Stimulated activated CD8-positive, alpha-beta memory T cell treated with anti-CD3 and anti-CD28 coated beads, Interleukin-4, amount 100 ng/mL, for 4 hours (primary cell): ENCODE measurements at places on chromosomes 12 and 14.

DNA sequence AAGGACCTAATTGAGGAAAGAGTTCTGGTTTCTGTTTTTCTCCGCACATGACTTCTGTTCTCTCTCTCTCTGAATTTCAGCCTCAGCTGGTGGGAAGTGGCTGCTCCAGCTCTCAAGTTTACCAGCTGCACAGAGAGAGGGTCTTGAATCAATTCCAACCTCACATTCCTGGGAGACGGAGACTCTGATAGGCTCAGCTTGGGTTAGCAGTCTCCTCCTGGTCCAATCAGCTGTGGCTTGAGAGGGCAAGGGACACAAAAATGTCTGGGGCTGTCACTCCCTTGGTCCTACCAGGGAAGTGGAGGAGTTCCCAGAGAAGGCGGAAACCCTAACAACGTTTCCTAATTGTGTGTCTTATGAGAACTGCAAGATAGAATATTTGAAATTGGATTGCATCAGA lies 7.0 kb downstream of the CCDC63 start:
- DNase-seq, result no peak

DNA sequence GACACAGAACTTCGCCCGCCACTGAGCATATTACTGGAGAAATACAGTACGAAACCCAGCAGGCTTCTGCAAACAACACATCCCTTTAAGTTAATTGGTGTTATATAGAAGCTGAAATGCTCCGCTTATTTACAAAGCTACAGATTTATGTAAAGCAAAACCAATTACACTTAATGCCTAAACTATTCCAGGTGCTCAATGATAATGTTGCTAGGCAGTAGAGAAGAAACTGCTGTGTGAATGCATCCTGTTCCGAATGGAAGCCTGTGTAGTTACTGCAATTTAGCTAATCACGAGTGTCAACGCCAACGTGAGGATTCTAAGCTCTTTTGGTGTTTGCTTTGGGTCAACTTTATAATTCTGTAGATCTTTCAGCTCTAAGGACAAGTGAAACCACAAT lies 89.8 kb downstream of the SLC15A5 start:
- DNase-seq, result no peak

- no peak for DNase-seq
Observed at GRCh38 chr14:73727166-73727565, 13.0 kb upstream of the PNMA1 start.

- no peak for DNase-seq
Observed at GRCh38 chr14:59463787-59464485, 1.2 kb downstream of the GPR135 start.

DNA sequence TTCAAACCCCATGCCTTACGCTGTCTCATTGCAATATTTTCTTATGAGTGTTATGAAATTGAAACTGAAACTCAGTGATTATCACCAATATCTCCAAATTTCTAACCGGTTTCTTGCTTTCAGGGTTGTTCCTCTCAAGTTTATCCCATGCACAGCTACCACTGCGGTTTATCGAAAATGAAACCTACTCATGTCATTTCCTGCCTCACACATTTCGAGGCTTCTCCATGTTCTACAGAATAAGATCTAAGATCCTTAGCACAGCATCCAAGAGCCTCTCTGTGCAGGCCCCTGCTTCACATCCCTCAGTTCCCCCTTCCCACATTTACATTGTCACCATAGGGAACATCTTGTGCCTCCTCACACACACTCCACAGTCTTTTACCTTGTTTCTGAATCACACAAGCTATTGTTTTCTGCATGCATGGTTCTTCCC lies 45.5 kb upstream of the FAR2 start:
- DNase-seq, result no peak

DNA sequence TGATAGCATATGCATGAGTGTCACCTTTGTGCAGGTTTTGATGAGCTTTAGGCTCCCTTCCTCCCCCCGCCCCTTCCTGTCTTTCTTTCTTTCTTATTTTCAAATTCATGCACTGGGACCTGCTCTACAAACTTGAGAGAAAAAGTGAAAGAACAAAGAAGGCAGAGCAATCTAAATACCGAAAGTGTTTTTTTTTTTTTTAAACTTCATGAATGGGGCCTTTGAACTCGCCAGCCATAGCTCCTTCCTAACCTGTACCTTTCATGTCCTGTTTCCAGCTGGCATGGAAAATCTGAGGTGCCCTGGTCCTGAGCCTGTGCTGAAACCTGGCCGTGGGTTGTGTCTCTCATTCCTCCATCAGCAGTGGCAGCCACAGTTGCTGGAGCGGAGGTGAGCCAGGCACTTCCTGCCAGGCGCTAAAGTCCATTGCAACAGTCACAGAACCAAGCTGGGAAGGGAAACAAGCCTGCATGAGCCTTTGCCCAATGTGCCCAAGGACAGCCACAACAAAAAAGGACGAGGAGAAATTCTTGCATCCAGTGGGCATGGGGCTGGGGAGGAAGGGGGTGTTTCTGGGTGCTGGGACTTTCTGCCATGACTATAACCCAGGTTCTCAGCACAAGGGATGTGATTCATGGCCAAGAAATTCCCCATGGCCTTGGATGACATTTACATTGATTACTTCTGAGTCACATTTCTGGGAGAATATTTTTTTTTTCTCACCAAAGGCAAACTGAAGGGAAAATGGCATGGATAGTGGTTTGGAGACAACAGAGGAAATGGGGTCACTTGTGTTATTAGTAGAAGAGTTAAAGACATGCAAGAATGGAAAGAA lies 102.7 kb downstream of the TMEM30B start:
- no peak for DNase-seq

DNA sequence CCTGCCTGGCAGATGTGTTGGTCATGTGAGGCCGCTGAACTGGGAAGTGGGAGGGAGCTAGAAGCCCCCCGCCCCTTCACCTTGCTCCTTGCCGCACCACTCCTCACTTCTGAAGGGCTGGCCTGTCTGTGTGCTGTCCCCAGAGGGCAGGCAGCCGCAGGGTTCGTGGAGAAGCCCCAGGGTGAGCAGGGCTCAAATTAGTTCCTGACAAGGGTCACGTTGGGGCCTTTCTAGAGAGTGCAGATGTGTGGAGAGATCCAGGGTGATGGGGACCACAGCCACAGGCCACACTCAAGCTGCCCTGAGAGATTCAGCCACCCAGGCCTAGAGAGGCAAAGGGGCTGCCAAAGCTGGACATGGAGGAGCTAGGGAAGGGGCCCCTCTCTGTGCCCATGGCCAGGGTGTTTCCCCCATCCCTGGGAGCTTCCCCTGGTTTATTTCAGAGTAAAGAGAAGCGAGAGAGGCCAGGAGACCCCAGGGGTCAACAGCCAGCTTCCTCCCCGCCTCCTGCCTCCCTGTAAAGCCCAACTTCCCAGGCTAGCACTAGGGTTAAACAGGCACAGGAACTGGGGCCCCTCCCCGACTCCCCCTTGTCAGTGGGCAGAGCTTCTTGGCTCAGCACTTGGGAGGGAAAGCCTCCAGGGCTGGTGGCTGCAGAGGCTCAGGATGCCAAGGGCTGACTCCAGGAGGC lies 16.2 kb downstream of the SLC25A29 start:
- no peak for DNase-seq

DNA sequence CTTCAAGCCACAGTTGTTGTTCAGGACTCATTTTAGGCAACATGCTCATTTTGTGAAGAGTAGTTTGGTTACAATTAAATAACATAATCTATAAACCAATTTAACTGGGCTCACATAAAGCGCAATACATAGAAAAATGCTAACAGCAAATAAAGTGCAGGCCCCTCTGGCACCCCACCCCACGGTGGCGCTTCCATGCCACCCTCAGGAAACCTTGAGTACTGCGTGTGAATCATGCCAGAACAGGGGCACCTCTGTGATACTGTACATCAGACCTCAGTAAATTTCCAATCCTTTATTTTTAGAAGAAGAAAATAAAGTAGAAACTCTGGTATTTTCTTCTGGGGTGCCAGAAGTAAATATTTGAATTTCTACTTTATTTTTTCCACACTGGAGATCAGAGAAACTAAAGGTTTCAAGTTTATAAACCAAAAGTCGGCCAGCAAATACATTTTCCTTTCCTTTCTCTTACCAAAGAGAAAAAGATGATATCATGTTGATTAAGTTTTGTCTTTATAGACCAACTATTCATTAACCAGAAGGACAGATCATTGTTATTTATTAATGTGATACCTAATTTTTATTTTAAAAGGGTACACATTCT lies 316.8 kb downstream of the PAWR start:
- DNase-seq, result no peak

DNA sequence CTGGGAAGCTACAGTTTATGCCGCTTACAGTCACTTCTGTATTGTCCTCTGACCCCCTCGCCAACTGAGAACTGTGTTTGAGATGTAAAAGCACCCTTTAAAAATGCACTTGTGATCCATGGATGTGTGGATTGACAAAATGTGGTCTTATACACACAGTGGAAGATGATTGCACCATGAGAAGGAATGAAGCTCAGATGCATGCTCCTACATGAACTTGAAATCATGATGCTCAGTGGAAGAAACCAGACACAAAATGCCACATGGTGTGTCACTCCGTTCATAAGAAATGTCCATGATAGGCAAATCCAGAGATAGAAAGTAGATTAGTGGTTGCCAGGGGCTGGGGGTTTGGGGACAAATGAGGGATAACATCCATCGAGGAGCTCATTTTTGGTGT lies 58.0 kb downstream of the PITPNM2 start:
- no peak for DNase-seq

- no peak for DNase-seq
Observed at GRCh38 chr14:45251912-45252311, 1.1 kb downstream of the MIS18BP1 start.

DNA sequence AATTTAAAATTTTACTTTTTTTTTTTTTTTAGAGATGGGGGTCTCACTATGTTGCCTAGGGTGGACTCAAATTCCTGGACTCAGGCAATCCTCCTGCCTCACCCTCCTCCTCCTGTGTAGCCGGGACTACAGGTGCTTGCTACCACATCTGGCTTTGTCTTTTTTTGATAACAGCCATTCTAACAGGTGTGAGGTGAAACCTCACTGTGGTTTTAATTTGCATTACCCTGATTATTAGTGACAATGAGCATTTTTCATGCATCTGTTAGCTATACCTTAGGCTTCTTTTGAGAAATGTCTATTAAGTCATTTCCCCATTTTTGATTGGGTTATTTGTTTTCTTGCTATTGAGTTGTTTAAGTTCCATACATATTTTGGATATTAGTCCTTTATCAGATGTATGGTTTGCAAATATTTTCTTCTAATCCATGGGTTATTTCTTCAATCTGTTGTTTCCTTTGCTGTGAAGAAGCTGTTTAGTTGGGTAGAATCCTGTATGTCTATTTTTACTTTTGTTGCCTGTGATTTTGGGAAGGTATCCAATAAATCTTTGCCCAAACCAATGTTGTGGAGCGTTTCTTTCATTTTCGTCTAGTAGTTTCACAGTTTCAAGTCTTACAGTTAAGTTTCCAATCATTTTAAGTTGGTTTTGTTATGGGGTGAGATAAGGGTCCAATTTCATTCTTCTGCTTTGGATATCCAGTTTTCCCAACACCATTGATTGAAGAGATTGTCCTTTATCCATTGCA lies 86.1 kb downstream of the MYF5 start:
- no peak for DNase-seq

DNA sequence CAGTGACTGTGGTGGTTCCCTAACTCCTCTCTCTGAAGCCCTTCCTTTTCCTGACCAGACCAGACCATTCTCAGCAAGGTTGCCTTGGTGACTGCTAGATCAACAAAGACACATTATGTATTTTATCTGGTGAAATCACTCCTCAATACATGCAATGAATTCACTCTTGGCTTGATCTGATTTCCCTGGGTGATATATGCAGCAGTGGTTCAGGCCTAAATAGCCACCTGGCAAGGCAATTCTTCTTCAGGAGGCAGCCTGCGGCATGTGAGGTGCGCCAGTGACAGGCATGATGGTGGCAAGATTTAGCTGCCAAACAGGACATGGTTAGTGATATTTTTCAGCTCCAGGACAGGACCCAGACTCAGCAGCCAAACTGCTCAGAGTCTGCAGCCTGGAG lies 350.3 kb upstream of the CCDC196 start:
- no peak for DNase-seq

- DNase-seq, result no peak
Observed at GRCh38 chr12:108686780-108687179, 44.5 kb downstream of the CORO1C start.

DNA sequence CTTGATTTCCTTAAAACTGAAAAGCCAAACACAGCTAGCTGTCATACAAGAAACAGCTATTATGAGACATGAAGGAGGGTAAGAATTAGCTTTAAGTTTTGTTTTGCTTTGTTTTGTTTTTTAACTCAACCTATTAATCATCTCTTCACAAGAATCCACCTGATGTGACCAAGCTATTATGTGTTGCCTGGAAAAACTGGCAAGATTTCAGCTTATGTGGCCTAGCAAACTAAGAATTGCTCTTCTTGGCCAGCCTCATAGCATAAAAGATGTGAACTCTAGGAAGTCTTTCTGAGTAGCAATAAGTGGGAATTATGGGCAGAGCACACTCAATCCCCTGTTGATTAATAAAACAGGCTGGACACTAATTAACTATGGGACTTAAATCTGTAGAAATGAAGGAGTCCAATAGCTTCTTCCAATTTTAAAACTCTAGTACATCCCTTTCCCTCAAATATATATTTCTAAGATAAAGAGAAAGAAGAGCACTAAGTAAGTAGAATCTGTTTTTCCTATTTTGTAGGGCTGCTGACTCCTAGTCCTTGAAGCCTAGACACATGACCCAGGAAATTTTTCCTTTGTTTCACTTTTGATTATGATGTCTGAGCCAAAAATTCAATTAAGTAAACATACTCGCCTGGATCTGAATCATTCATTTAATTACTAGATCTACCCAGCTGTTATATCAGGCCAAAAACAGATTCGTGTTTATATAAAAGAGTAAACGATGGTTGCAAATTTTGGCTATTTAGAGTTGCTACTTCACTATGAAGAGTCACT lies 75.7 kb downstream of the GTF2A1 start:
- no peak for DNase-seq

GRCh38 chr12:81207173-81207572 lies 129.3 kb downstream of the ACSS3 start:
- no peak for DNase-seq

GRCh38 chr14:105418269-105419194 lies 1.1 kb upstream of the MTA1 start:
- DNase-seq, result no peak

DNA sequence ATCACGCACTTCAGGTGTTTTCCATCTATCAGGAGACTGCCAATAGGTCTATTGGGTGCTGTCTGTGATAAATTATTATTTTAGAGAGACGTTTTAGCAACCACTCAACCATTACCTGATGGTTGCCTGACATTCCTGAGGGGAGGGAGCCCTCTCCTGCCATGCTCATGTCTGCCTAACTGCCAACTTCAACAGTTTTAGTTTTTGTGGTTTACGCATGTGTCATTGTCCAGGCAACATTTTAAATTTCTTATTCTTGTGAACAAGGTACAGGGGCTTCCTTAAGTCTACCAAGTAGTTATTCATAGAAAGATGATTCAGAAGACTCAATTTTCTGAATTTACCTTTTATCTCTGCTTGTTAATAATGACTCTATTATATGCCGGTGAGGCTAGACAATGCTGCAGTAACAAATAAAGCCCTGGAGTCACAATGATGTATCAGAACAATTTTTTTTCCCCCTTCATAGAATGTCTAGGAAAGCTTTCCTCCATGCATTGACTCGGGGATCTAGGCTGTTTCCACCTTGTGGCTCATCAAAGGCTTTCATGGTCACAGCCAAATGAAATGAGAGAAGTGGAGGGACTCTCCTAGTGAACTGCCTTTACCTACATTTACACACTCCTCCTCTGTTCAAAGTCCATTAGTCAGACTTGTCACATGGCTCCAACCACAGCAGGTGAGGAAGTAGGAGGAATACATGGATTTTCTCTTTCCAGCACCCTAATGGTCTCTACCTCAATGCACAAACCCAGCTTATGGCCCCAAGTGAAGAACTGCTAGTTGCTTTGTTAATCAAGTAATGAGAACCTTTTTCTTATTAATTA lies 225.8 kb downstream of the CRADD start:
- DNase-seq, result no peak

GRCh38 chr12:102326982-102327381 lies 129.3 kb upstream of the PMCH start:
- DNase-seq, result no peak
